ENCODE measurements at places on chromosomes 5 and 9.

DNA sequence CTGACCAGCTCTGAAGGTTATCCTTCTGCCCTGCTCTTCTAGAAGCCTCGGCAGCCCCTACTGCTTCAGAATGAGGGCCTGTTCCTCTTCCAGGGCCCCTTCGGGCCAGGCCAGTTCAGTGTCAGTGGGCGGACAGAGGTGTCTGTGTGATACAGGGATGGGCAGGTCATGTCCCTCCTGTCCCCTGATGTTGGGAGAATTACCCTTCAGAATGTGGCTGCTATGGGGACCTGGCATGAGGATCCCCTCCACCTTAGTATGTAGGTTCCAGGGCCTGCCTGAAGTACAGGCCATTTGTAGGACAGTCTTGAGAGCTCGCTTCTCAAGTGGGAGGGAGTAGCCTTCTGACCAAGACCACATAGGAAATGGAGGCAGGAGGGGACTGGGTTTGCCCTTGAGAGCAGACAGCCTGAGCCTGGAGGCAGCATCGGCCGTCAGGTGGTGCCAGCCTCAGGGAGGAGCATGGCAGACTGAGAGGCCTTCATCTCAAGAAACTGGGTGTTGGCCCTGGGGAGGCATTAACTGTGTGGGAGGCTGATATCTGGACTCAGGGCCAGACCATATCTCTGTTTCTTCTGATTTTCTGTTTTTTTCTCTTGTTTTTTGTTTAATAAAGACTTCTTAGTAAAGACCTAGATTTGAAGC lies 32.0 kb downstream of the ANGPTL2 start:
- no peak for DNase-seq

DNA sequence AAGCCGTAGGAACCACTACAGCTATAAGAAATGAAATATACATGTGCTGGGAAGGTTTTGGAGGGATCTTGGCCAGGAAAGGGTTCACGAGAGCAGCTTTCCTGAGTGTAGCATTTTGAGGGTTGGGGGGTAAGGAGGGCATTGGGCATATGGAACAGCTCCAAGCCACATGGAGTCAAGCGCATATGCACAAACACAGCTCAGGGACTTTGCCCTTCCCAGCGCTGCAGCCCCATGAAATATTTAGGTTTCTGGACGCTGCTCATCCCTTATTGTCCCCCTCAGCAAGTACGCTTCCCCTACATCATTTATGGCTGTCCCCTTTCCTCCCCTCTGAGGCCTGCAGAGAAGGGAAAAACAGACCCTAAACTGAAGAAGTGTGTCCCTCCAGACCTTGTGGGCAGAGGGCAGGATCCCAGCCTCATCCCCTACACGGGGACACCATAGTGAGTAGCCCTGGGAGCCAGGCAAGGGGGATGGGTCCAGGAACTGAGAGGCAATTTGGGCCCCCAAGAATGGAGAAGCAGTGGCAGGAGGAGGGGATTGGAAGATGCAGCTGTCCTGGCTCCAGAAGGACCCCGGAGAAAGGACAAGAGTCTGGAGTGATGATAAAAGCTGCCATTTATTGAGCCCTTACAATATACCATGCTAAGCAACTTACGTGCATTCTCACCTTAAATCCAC lies 33.7 kb downstream of the PCDH1 start:
- no peak for DNase-seq

DNA sequence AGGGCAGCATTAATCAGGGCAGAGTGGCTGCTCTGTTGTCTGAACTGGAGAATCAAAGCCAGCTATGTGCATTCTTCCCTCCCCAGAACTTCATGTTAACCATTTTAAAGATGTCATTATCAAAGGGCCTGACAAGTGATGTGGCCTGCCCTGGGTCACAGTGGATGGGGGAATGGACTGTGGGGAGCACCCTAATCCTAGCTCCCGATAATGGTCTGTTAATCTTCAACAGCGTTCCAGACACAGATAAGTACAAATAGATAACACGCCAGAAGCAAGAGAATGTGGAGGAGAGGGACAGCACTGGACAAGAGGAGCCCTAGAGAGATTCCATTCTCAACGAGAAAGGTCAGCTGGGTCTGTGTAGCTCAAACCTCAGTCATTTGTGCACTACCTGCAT lies 77.5 kb downstream of the DPYSL3 start:
- DNase-seq, result no peak

GRCh38 chr9:95316274-95316673 lies 1.2 kb downstream of the FANCC start:
- no peak for DNase-seq

- no peak for DNase-seq
Measured at GRCh38 chr5:122680623-122681350, 94.1 kb upstream of the SNX2 start.

- DNase-seq, result no peak
Measured at GRCh38 chr5:40396317-40396716, 283.4 kb upstream of the PTGER4 start.

GRCh38 chr9:113979343-113980127 lies 98.6 kb downstream of the AMBP start:
- no peak for DNase-seq

DNA sequence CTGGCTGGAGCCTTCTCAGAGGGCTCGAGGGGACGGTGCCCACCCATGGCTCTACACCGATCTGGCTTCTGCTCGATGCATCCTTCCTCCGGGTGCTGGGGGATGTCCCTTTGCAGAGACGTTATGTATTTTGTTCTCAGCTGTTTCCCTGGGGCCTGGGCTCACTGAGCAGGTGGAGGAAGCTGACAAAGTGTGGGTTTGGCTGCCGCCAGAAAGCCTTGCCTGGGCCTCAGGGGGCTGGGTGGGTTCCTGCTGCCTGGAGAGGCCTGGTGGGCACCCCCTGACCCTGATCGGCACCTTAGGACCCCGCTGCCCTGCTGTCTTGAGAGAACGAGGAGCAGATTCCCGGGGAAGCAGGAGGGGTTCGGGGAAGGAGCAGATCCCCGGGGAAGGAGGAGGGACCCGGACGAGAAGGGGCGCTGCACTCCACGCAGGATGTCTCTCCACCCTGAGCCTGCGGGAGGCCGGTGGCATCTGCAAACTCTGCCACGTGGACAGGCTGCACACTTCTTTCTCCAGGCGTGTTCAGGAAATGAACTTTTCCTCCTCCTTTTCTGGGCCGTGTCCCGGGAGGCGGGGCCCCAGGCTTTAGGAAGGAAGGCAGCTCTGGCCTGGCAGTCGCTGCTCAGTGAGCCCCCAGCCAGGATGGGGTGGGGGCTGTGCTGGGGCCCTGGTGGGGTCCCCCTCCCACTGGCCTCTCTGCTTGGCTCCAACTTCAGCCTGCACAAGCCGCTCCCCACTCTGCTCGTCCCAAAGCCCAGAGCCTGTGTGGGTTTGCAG lies 148.9 kb downstream of the RXRA start:
- DNase-seq, result peak; percentile 61
